ENCODE measurements at places on chromosomes 2 and 18.

DNA sequence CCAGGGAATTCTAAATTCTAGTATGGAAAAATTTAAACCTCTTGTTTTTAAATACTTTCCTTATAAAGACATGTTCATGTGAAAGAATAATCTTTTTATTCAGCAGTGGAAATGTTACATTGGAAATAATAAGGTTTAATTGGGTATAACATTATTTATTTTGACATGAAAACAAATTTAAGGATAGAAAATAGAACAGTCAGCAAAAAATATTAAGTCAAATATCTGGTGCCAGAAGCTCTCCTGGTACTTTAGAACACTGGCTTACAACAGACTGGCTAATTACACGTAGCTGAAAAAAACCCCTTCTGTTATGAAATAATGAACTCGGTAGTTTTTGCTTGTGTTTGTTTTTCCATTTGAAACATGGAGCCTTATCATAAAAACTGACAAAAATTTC is 447.9 kb downstream of the DSEL start:
- no peak for DNase-seq

DNA sequence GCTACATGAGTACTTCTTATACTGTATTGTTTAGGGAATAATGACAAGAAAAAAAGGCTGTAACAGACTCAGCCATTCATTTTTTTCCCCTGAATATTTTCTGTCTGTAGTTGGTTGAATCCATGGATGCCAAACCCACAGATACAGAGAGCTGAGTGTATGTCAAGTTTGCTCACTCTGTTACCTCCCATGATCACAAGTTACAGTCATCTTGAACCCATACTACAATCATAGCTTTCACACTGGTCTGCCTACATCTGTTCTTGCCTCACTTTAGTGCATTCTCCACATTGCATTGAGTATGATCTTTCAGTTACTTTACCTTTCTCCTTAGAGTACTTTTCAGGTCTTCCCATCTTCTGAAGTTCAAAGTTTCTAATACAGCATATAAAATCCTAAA is 94.0 kb downstream of the BIRC6 start:
- no peak for DNase-seq

DNA sequence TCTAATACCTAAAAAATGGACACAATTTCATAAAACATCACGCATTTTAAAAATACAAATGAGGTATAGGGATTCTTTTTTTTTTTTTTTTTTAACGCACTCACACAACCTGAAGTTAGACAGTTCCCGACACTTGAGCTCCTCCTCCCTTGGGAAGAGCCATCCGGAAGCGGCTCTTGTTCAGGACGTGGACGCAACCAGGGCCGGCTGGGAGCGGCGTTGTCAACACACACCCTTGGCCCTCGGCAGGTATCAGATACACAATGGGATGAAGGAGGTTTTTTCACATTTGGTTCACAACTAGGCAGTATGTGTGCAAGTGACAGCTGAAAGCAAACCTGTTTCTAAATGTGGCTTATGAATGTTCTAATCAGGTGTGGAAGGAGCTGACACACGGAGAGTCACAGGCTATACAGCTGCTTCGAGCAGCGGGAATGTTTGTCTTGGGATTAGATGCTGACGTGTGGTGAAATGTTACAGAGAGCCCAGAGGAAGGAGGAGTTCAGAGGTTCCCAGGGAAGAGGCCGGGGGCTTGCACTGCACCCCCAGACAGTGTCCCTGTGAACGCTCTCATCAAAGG is 111.1 kb downstream of the PXDN start:
- no peak for DNase-seq

DNA sequence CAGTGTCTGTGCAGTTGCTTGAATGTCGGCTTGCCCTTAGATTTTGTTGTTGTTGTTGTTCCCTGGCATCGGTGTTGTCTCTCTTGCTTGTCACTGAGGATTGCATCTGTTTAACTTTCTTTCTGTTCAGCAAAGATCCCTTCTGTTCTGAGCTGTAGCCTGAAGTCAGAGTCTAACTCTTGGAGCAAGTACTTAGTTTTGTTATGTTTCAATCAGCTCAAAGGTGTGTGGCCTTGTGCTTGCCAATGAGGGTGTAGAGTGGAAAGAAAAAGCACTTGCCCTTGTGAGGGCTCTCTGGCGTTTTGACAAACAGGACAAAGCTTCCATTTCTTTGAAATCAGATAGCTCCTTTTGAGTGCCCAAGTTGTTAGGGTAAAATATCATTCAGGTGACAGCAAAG is 757.1 kb upstream of the CDH7 start:
- DNase-seq, result no peak

- no peak for DNase-seq
Measured at GRCh38 chr18:43161528-43161927, 46.0 kb upstream of the RIT2 start.

GRCh38 chr2:77310416-77310815 is 211.8 kb downstream of the LRRTM4 start:
- no peak for DNase-seq

GRCh38 chr2:170236680-170237047 is 58.7 kb downstream of the MYO3B start:
- no peak for DNase-seq

DNA sequence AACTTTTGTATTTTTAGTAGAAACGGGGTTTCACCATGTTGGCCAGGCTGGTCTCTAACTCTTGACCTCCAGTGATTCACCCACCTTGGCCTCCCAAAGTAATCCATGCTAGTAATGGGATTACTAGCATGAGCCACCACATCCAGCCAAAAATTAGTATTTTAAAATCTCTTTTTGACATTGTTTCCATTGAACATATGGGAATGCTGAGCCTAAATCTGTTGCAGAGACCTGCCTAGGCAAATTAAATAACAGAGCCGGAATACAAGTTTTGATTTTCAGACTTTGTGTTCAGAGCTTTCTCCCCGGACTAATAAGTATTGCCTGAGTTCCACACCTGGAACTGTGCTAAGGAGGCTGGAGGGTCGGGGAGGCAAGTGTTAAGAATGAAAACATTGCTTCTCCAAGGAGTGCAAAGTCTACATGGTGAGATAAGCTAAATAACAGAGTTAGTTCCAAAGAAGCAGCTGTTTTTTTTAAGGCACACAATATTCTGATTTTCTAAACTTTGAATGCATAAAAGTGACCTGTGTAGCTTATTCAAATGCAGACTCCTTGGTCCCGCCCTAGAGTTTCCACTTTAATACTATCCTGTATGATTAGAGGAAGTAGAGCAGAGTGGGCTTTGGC is 150.6 kb upstream of the CELF4 start:
- DNase-seq, result no peak

GRCh38 chr2:102753563-102754159 is 8.2 kb upstream of the TMEM182 start:
- DNase-seq, result no peak

DNA sequence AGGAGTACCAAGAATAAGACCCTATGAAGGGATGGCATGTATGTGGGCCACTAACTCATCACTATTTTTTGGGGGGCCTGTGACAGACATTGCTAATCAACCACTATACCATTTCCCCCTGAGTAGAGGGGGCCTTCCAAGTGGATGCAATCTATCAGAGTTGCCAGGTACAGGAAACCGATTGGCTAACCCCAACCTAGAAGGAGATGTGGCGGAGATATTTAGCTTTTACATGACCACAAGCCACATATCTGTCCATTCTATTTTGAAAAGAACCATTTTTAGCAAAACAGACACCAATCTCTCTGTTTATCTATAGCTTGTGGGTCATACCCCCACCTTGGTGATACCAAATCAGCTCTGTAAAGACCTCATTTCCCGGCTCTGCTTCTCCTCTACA is 51.0 kb downstream of the PAX8 start:
- no peak for DNase-seq

DNA sequence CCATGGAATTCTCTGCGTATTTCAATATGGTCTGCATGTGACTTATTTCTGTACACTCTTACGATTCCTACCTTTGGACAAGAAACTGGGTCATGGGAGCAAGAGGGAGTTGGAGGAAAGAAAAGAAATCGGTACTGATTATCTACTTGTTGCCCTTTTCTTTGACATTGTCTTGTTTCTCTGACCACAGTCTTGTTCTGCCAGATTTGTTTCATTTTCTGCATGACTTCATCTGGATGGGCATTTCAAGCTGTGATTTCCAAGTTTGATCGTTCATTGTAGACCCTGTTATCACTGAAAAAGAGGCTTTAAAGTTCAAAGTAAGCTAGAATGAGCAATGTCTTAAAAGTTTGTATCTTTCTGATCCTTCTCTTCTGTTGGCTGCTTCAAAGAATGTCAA is 2186.3 kb upstream of the CELF4 start:
- no peak for DNase-seq

GRCh38 chr18:51867767-51868166 is 472.2 kb upstream of the DCC start:
- DNase-seq, result no peak

DNA sequence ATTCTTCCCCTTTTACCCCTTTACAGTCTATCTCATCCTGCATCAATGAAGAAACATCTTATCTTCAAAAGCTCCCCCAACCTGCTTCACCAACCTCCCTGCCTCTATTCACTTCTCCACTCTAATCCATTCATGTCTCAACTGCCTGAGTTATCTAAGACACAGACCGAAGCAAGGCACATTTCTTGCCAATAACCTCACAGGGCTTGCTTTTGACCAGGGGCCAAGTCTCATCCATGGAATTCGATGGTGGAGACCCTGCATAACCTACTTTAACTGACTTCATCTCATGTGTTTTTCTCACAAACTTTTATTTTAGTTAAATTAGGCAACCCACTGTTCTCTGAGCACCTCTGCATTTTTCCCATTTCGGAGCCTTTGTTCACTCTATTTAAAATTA is 69.7 kb downstream of the MYCN start:
- DNase-seq, result no peak

DNA sequence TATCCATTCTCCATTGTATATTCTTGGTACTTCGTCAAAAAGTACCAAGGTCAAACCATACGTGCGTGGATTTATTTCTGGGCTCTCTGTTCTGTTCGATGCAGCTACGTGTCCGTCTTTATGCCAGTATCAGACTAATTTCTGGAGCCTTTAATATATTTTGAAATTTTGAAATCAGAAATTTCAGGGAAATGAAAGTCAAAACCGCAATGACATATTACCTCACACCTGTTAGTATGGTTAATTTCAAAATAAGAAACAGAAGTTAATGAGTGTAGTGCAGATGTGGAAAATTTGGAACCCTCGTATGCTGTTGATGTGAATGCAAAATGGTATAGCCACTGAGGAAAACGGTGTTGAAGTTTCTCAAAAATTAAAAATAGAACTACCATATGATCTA is 156.1 kb upstream of the TRIB2 start:
- no peak for DNase-seq

DNA sequence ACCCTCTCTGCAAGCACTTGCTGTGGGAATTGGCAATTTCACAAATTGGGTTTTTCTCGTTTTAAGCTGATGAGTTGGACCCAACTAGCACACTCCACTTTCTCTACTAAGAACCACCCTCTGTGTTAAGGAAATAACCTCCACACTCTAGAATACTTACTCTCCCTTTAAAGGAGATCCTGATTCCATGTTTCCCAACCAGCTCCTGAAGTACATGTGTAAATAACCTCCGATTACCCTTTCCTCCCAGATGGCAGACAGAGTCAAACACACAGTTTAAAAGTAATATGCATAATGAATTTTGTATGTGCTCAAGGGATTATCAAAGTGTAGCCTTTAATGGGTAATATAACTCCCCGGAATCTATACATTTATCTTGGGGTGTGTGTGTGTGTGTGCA is 171.3 kb upstream of the OSR1 start:
- no peak for DNase-seq

- no peak for DNase-seq
Measured at GRCh38 chr2:6872394-6872793, 5.2 kb upstream of the RSAD2 start.

DNA sequence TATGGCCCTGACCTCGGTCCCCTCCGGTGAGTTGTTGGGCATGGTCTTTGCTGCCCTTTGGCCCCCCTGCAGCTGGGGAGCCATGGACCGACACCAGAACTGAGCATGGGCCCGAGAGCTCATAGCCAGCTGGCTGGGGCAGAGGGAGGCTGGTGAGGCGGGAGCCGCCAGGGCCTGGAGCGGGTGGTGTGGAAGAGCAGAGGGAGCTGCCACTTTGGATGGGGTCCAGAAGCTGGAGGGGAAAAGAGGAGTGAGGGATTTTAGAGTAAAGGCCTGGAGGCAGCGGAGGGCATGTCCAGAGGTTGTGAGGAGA is 16.5 kb upstream of the CNNM3 start:
- DNase-seq, result no peak

GRCh38 chr18:9614401-9615279 is at the start of gene PPP4R1:
Gene PPP4R1 (minus strand): TSS chr18:9614559. CDS start chr18:9614484, 75 bp downstream.
- DNase-seq, result no peak

GRCh38 chr2:227106845-227107759 is 56.9 kb downstream of the COL4A4 start:
- DNase-seq, result peak; percentile 19
